ENCODE measurements at places on chromosomes 2 and 18.

GRCh38 chr2:41482659-41483058 lies 565.2 kb upstream of the PKDCC start:
- no peak overlapping the region for H3K27ac ChIP-seq
- H3K4me3 ChIP-seq = no peak overlapping the region
- no peak for DNase-seq

DNA sequence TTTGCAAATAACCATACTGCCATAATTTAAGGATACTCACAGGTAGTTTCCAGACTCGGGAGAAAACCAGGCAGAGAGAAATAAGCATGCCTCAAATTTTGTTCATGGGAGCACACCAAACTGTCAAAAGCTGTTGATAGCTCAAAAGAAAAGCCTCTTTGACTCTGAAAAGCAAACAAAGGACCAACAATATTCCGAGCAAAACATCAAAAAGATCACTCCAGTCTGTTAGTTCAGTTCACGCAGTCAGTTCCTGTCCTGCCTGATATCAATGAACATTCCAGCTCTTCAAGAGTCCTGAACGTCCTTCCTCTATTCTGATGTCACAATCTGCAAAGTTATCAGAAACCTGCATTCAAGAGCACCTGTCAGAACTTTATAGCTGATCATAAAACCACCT lies 78.7 kb downstream of the RRM2 start:
- no peaks in the 10 kb centered on the region for H3K4me1 ChIP-seq
- H3K36me3 ChIP-seq = peaks cover 11% of the 10 kb centered on the region
- no peak for DNase-seq
- H3K27me3 ChIP-seq = no peaks in the 10 kb centered on the region
- no peak overlapping the region for H3K27ac ChIP-seq

DNA sequence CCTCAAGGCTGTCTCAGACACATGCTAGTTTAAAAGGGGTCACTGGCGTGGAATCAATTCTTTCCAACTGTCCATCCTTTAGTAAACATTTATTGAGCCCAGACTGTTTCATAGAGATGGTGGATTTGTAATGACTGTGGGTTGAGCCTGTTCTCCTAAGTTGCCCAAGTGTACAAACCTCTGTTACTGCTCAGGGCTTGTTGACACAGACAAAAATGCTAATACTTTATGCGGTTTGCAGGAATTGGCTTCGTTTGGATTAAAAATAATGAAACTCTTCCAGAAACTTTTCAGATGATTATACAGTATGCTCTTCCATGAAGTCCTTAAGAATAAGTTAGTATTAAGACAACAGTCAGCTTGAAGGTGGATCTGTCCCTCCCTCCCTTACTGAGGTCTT lies 83.6 kb upstream of the MGAT5 start:
- H3K27me3 ChIP-seq = no peaks in the 10 kb centered on the region

DNA sequence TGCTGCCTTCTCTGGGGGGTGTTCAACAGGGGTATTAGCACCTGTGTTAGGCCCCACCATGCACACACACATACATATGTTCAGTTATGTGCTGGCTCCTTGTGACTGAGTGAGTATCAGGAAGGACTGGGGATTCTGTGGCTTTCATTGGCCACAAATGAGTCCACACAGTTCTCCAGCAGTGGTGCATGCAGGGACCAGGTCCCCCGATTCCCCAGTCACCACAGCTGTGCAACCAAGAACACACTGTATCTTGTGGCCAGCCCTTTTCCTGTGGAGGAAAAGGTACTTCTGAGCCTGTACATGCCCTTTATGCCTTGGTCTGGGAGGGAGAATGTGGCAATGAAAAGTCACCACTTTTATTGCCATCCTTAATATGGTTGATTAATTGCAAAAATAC lies 74.9 kb upstream of the KLF7 start:
- no peak for DNase-seq
- no peak overlapping the region for H3K4me3 ChIP-seq
- H3K27me3 ChIP-seq = no peaks in the 10 kb centered on the region
- peaks cover 28% of the 10 kb centered on the region for H3K4me1 ChIP-seq

DNA sequence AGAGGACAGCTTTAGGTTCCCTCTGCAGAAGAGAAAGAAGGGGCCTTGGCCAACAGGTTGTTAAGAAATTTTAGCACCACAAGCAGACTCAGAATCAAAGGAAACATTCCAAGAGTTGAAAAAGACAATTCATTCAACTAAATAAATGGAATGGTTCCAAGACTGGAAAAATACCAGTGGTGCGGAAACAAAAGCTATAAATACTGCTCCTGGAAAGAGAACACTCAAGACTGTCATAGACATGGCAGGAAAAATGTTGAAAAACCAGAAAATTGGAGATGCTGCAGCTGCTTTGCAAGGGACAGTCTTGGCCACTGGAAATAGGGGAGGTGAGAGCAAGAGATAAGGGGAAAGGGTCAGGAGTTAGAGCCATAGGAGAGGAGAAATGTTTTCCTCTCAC lies 312.7 kb upstream of the CYRIA start:
- no peak for DNase-seq
- H3K27me3 ChIP-seq = no peaks in the 10 kb centered on the region
- no peak overlapping the region for H3K27ac ChIP-seq
- H3K4me3 ChIP-seq = no peak overlapping the region
- no peaks in the 10 kb centered on the region for H3K36me3 ChIP-seq

GRCh38 chr2:209445485-209445884 lies 21.6 kb downstream of the MAP2 start:
- no peak for DNase-seq
- no peak overlapping the region for H3K4me3 ChIP-seq
- no peaks in the 10 kb centered on the region for H3K4me1 ChIP-seq
- H3K36me3 ChIP-seq = no peaks in the 10 kb centered on the region
- H3K27ac ChIP-seq = no peak overlapping the region

Measured in activated naive CD8-positive, alpha-beta T cell treated with anti-CD3 and anti-CD28 coated beads for 36 hours (primary cell).